ENCODE measurements at places on chromosomes 11 and 22.

DNA sequence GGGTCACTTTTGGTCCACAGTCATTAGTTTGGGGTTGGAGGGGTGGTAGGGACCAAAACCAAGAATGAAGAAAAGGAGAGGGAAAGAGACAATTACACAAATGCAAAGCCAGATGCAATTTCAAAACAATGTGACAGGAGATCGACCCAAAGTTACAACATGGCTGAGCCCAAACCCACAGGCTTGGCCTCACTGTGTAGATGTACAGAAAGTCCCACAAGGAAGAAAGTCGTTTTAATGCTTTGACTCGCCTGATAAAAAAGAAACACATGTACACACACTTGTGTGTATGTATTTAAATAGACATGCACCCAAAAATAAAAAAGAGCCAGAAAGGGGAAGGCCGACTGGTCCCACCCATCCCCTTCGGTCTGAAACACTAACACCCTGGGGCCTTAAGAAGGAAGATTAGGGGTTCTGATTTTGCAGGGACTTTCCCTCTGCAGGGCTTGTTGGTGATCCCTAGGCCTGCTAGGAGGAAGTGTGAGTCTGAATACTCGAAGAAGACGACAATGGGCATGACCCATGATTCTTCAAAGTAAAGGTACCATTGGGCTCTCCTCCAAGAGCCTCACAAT is 104.1 kb downstream of the ETS1 start:
- DNase-seq = peak; percentile 51

GRCh38 chr11:45859661-45860140 is 12.4 kb downstream of the CRY2 start:
- no peak for DNase-seq

- no peak for DNase-seq
These were observed 23.8 kb downstream of the CSNK2A3 start for GRCh38 chr11:11329062-11329806.

- no peak for DNase-seq
These were observed 204.8 kb downstream of the SWAP70 start for GRCh38 chr11:9868641-9869040.

GRCh38 chr22:47180796-47181195 is 418.3 kb downstream of the TBC1D22A start:
- DNase-seq = no peak

- no peak for DNase-seq
These were observed 339.5 kb upstream of the LUZP2 start for GRCh38 chr11:24157316-24157715.

GRCh38 chr11:5129457-5129877 is 8.7 kb downstream of the OR52A5 start:
- no peak for DNase-seq

GRCh38 chr11:5581014-5581413 is 337 bp downstream of the OR52B6 start:
- DNase-seq = no peak

All from GM13977 (cell line).